ENCODE measurements at places on chromosomes 3 and 15.

DNA sequence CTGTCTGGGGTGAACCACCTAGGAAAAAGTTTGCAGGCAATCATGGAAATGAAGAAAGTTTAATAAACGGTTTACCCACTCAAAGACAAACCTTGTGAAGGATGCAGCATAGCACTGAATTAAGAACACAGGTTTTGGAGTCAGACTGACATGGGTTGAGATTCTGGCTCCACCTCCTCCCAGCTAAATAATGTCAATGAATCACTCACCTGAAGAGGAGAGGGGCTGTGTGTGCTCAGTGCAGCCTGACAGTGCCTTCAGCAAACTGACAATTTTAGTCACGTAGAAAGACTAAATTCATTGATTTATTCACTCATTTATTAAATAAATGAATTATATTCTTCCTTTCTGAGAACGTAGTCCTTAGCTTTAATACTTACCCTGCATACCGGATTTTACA, 18.9 kb downstream of the NR1I2 start:
- DNase-seq = no peak

DNA sequence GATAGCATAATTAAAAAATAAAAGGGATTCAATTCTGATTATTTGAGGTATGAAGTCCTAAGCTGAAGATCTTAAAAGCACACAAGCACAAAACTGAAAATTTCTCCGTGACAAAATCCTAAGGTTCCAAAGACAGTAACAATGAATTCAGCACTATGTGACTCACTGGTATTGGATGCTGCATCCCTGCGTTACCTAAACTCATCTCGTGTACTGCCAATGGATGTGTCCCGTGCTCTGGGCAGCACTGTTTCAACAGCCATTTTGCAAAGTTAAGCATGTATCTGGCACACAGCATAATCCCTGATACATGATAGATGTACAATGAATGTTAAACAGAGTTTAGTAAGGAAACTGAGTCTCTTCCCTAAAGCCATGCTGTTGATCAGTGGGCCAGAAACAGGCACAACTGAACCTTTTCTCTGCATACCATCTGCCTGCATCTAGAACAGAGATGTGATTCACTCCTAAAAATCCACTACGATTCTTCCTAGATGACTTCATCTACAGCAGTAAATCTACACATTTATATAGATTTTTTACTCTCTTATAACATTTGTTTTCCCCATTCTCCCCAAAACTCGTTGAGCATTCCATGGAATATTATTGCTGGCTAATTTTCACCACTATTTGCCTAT, 14.3 kb downstream of the SUCLG2 start:
- DNase-seq = no peak

- DNase-seq = no peak
These were observed 181.0 kb upstream of the RASGRP1 start for GRCh38 chr15:38745626-38746025.

DNA sequence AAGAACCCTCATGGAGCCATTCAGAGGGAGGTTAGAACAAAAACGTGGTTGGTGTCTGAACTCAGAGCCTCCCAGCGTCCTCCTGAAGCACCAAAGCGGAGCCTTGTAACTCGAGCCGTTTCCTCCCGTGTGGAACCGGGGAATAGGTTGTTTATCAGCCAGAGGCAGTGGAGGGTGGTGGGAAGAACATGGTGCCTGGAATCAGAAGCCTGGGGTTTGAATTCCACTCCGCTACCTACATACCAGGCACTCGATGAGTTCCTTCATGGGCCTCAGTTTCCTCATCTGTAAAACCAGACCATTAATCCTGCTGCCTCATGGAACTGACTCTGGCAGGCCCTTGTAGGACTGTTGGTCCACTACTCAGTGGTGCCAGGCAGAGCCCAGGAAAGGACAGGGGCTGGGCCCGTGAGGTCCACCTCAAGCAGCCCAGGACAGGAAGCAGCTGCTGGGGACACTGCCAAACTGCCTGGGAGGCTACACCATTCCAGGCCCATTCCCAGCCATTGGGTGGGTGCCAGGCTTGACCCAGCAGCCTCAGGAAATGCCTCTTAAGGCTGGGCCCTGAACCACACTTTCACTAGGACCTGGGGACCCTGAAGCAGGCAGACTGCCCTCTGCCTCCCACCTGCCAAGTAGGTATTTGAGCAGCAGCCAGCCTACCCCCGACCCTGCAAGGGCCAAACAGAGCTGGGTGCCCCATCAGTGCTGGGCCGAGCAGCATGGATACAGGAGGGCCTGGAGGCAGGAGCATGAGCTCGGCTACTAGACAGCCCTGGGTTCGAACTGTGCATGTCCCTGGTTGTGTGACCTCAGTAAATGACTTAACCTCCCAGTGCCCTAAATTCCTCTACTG, 33.4 kb downstream of the PRKCD start:
- DNase-seq = no peak

Measured in stimulated activated CD8-positive, alpha-beta memory T cell treated with anti-CD3 and anti-CD28 coated beads, Interleukin-4, amount 100 ng/mL, for 1 hour (primary cell).